HFFc6 (cell line): ENCODE measurements at places on chromosomes 12 and 14.

- no peak for DNase-seq
Observed at GRCh38 chr14:68145036-68145435, 325.5 kb downstream of the RAD51B start.

- no peak for DNase-seq
Observed at GRCh38 chr12:130026608-130027176, 122.9 kb upstream of the TMEM132D start.

DNA sequence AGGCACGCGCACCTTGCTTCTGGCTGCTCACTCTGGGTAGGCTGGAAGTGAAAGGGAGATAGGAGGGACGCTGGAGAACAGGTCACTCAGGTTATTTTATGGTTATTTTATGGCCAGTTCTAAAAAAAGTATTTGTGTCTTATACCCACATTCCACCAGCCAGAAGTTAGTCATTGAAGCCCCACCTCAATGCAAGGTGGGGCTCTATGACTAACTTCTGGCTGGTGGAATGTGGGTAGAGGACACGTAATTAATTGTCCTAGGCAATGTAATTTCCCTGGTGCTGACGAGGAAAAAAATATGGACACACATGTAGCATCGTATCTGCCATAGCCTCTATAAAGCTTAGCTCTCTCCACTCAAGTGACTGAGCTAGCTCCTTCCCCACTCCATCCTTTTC lies 104.9 kb downstream of the PDZRN4 start:
- DNase-seq, result no peak

DNA sequence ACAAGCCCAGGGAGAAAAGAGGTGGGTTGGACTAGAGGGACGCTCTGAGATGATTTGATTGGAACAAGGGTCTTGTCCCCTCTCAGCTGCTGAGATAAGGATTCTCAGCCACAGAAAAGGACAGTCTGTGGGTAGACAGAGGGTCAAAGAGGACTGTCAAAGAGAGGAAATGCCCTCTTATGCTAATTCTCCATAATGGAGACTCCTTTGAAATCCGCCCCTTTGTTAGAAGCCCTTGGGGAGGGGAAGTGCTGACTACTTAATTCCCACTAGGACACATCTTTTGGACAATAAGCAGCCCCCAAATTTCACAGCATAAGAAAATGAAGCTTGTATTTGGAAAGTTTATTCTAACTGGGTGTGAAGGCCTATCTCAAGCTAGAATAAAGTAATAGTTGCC lies 176.6 kb downstream of the KTN1 start:
- DNase-seq, result no peak

DNA sequence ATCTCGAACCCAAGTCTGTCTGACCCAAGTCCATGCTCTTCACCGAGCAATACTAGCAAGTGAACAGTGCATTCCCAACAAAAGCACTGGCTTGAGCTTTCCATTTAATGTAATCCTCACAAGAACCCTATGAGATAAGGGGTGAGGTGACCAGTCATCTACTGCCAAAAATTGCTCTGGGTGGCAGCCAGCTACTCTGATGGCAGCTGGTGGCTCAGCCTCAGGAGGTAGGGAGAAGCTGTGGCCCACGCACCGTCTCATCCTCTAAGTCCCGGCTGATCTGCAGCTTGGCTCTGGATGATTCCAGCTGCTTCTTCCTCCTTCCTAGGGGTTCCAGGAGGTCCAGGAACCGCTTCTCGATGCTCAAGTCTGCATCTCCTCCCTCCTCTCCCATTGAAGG lies 75.2 kb downstream of the PLEKHG3 start:
- DNase-seq, result no peak

GRCh38 chr14:69913686-69914085 lies 34.5 kb downstream of the SMOC1 start:
- no peak for DNase-seq

DNA sequence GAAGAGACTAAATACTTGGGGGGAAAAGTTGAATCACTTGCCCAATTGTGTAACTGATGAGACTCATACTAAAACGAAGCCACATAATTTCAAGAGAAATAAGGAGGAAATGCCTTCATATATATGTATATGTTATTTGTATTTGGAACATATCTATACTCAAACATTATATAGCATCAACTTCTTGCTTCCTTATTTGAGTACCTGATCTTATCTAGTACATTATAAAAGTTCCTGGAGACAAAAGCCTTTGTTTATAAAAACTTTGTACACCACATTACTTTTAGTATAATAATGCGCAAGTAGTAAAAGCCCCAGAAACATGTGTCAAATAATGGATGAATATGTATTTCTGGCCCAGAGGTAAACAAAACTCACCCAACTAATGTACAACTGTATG lies 92.0 kb downstream of the SLC2A13 start:
- DNase-seq, result no peak

DNA sequence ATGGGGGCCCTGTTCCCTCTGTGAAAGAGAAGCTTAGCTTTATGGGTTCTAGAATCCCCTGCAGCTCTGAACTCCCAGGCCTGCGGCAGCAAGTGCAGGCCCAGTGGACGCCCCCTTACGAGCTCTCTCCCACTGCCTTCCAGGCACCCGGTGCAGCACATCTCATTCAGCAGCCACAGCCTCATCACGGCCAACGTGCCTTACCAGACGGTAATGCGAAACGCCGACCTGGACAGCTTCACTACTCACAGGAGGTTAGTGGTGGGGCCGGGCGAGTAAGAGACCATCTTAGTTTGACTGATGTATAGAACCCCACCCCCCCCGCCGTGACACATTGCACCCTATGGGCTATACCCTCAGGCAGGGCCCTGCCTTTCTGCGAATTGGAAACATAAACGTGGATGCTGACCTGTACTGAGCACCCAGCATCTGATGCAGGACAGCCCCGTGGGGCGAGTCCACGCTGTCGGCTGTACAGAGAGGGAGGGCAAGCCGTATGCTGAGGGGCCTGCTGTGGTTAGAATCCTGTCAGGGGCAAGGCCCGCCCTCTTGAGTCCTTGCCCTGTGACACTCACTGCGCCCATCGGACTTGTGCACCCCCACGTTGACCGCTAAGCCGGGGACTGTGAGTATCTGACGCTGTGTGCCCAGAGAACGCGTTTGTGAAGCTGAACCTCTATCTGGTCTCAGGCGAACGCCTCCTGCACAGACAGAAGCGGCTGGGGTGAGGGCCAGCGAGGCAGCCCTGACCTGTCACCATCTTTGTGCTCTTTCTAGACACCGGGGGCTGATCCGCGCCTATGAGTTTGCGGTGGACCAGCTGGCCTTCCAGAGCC lies 71.7 kb downstream of the TESC start:
- DNase-seq, result no peak

DNA sequence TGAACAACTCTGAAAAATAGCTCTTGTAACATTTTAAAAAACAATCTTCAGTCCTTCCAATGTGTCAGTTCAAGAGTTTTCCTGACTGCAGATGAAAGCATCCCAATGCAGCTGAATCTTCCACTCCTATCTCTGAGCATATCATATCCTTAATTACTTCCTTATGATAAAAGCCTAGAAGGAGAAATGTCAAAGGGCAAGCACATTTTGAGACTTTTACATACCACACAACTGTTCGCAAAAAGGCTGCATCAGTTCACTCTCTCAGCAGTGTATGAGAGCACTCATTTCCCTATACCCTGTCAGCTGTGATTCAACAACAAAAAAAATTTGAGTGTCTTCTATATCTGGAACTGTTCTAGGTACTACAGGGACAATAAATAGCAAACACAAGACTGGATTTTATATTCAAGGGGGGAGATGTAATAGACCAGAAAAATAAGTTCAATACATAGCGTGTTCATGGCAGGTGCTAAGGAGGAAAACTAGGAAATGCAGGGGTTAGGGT lies 66.1 kb downstream of the ACADS start:
- DNase-seq, result no peak

DNA sequence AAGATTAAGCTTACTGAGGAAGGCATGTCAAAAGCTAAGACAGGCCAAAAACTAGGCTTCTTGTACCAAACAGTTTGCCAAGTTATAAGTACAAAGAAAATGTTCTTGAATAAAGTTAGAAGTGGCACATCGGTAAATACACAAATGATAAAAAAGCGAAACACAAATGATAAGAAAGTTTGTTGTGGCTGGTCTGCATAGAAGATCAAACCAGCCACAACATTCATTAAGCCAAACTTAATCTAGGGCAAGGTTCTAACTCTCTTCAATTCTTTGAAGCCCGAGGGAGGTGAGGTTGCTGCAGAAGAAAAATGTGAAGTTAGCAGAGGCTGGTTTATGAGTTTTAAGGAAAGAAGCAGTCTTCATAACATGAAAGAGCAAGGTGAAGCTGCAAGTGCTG lies 1119.6 kb upstream of the FLRT2 start:
- no peak for DNase-seq

GRCh38 chr12:2895511-2895910 lies 4.8 kb downstream of the TULP3 start:
- DNase-seq, result no peak

DNA sequence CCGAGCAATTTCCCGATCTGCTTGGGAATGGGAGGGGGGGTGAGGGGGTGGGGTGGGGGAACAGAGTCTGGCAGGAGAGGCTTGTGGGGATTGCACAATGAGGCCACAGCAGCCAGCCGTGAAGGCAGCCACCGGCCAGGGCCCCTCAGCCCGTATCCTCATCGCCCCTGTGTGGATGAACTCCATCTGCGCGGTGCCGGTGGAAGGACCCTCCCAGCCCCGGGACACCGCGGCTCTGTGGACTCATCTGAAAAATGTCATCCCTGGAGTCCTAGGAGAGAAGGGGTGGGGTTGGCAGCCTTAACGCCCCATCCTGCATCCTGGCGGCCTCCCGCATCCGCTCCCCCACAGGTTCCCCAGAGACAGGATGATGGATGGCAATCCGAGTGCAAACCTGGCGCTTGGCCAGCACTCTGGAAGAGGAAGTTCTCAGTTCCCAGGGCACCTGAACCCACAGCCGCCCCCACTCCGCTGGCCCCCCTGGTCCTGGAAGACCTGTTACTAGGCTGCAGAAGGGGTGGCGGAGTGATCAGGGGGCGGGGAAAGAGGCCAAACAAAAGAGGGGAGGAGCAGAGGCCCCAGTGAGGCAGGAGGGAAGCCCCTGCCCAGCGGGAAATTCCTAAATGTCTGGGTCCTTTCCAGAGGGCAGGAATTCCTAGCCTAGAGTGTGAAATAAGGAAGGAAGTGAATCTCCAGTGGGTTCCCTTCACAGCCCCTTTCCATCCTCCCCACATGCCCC lies 1.2 kb upstream of the TNFAIP2 start:
- no peak for DNase-seq

DNA sequence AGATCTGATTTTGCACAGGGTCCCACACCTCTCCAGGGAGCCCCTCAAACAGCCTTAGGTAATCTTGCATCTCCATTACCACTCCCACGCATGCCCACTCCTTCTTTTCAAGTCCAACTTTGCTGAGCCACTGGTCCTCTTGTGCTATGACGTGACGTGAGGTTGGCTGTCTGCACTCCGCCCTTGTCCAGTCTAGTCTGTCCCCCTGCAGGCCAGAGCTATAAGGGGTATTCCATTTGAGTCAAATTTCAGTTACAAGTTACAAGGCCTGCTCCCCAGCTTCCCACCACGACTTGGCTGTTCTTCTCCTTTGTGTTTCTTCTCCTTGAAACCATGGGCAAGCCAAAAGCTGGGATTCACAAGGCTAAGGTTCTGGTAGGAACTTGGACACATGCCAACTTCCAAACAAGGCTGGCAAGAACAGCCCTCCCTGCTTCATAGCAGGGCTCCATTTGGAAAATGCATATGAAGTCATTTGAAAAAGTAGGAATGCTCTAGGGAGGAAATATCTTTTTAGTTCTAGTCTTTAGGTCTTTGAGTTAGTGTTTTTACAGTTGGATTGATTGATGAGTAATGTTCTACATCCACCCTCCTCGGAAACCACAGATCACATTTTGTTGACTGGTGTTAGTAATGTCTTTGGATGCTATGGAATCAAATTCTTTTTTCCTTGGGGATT lies 49.1 kb downstream of the KCNA1 start:
- no peak for DNase-seq

DNA sequence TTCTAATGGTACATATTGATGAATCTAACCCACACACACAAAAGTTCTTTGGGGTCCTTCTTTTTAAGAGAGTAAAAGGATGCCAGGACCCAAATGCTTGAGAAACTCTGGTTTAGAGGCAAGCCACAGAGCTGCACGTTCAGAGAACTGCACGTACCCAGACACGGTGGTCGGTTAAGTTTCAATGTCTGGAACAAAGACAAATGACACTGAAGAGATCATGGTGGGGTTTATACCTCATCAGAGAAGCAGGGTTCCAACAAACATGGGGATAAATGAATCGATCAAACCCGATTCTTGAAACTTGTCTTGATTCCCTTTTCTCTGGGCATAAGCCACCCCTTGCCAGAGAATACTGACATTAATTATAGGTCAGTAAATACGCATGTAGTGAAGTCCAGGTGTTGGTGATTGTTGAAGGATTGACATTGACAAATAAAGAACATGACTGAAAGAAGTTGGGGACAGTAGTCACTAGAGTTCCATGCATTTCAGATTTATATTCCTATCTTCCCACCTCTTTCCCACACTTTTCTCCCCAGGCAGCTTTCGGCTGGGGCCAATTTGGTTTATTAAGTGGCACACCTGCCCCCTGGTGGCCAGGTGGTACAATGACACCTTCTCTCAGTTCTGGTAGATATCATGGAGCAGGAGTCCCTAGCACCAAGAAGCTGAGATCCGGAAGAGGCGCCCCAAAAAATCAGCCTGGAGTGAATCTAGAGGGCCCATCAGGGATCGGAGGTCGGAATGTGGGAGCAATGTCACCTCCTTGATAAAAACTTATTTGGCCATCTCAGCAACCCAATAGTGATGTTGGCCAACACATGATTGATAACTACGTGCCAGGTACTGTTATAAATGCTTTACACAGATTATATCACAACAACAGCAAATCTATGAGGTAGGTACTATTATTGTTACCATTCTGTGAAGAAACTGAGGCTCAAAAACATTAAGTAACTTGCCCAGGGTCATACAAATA lies 17.8 kb upstream of the HDAC7 start:
- DNase-seq, result peak; percentile 48

DNA sequence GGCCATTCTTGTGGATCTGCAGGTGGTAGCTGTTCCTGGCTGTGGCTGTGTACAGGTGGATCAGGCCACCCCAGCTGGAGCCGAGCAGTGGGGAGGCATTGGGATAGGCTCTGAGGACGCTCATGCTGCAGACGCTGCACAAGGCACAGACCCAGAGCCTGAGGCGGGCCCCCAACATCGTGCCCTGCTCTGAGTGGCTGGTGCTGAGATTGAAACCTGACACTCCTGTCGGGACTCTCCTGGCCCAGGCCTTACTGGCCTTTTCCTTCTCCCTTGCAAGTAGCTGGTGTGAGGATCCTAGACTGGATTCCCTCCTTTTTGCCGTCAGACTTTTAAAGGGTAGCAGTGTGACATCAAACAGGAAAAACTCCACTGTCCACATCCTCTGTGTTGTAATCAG lies at the start of gene FGF23:
TSS of gene FGF23 (minus strand) at position 308 of the 400 bp plus-strand sequence. CDS start at position 178, 130 bp downstream.
- no peak for DNase-seq

DNA sequence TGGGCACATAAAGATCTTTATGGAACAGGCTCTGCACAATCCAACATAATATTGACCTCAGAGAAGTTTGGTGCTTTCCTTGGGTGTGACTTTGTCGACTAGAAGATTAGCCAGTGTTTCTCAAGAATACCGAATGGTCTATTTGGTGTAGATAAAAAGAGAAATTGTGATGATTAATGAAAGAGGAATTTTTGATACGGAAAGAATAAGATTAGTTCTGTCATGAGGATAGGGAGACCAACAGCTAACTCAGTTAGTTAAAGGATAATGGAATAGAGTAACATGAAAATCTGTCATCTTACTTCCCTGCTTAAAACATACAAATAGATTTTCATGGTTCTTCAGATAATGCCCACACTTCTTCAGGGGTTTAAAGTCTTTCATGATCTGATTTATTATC lies 24.2 kb downstream of the PTPRO start:
- DNase-seq, result no peak
